ENCODE measurements at places on chromosomes 2 and 18. TPM values are rescaled to one million over a fixed set of nuclear protein-coding genes. Genes with fewer than 3 reads are reported as not detected.

Gene LCT
- 0.36 TPM for total RNA-seq

Gene MC4R
- not detected for total RNA-seq

GRCh38 chr2:170548304-170548703 is 166.8 kb upstream of the SP5 start:
- DNase-seq, result no peak

GRCh38 chr2:126750506-126750905 is 94.5 kb downstream of the GYPC start:
- DNase-seq, result no peak

GRCh38 chr2:186780701-186781316 is 68.2 kb downstream of the ZSWIM2 start:
- DNase-seq, result no peak

DNA sequence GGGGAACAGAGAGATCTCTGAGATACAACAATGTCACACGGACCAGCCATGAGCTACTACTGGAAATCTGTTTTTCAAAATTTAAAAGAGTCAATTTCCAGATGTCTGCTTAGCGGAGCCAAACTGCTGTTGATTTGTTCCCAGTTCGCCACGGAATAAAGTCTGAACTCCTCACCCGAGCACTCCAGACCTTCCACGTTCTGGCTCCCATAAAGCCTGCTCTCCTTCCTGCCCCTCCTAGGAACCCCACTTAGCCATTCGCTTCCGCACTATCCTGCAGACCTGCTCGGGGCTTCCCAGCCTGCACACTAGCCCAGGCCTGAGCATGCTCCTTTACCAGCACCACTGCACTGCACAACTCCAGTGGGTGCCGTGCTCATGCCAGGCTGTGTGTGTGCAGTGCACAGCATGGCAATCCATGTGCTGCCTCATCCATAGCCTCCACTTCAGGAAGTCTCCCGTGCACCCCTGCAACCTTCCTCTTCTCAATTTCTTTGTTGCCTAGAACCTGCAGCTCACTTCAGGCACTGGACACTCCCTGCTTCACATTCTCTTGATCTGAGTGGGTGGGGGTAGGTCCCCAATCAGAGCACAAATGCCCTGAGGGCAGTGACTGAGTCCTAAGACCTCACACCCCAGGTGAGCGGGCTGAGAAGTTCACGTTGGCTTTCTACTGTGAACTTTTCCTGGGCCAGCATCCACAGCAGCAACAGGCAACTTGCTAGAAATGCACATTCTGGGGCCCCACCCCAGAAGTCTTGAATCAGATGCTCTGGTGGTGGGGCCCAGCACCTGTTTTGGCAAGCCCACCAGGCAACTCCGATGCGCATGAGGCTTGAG is 53.7 kb downstream of the ZBTB7C start:
- no peak for DNase-seq

DNA sequence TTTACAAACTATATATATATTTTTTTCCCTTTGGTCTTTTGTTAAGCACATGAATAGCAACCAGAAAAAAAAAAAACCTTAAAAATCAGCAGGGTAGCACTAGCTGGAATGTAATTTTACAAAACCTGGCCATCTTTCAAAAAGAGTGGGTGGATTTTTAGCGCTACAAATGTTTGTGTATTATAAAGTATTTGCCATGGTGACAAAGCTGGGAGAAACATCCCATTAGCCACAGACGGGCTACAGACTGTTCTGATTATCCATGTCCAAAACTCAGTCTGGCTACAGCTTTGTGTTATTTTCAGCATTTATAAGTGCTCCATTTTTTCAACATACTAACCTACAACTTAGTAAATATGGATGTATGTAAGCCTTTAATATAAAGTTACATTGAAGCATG is 249.5 kb upstream of the TANK start:
- DNase-seq, result no peak

DNA sequence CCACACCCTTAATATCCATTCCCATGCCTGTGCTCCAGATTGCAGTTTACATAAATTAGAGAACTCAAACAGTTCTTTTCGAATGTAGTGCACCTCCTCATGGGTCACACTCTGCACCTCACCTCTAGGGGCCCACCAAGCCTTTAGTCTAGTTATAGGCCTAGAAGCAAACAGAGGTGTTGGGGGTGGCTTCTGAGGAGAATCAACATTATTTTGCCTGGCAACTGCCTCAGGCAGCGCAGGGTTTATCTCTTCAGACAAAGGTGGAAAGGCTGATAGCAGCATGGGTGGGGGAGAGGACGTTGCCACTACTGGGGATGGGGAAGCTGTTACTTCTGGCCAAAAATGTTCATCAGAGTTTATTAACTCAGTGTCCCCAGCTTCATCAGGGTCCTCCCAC is 5.0 kb upstream of the GYPC start:
- DNase-seq, result no peak

DNA sequence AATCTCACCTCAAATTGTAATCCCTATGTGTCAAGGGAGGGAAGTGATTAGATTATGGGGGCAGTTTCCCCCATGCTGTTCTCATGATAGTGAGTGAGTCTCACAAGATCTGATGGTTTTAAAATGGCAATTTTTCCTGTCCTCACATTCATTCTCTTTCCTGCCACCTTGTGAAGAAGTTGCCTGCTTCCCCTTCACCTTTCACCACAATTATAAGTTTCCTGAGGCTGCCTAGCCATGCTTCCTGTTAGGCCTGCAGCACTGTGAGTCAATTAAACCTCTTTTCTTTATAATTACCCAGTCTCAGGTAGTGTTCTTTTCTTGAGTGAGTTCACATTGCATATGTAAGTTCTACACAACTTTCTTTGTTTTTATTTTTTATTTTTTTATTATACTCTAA is 271.5 kb downstream of the EXOC6B start:
- DNase-seq, result no peak

DNA sequence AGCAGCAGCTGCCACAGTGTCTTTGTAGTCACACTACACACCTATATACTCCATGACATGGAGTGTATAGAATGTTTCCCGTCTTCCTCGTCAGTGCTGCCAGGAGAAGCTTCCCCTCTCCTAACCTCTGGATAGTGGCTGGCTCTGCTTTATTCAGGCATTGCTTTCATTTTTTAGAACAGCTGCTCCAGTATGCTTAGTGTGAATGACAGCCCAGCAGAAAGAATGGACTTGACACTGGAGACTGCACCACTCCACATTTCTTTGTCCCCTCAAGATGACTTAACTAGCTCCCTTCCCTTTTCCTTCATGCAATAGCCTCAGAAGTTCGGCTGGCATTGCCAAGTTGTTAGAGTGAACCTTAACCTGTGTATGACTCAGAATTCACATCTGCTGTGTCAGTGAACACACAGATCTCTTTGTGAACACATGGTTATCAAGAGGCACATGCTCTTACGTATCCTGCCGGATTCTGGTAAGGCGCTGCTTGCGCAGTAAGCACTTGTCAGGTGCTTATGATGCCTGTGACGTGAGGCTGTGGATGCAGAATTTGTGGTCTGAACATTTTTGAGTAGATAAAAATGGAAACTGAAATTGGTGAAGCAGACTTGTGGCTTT is 73.9 kb downstream of the NEDD4L start:
- no peak for DNase-seq

- no peak for DNase-seq
Measured at GRCh38 chr2:172085460-172086159, at the start of gene DLX1. Gene DLX1, plus strand, starts transcription at chr2:172085507. Its CDS starts 171 bp downstream, at chr2:172085678.

Data from naive thymus-derived CD8-positive, alpha-beta T cell (primary cell).